ENCODE measurements at places on chromosomes 1 and 21. TPM values are rescaled to one million over a fixed set of nuclear protein-coding genes. Genes with fewer than 3 reads are reported as not detected.

CELA3B gene
- not detected for total RNA-seq

CFHR1 gene
- total RNA-seq = 0.23 TPM

DMRTA2 gene
- total RNA-seq = not detected

PROK1 gene
- not detected for total RNA-seq

SLC16A4 gene
- total RNA-seq = 14.8 TPM
